ENCODE measurements at places on chromosomes 12 and 14.

- DNase-seq = no peak
Measured at GRCh38 chr14:78975734-78976133, 805.6 kb downstream of the NRXN3 start.

- no peak for DNase-seq
Measured at GRCh38 chr12:1920436-1920835, 2.0 kb upstream of the CACNA2D4 start.

GRCh38 chr14:72023128-72024042 lies 91.2 kb downstream of the RGS6 start:
- DNase-seq = no peak

- DNase-seq = no peak
Measured at GRCh38 chr14:51750542-51750941, 98.8 kb downstream of the FRMD6 start.

GRCh38 chr12:118055144-118055557 lies 5.8 kb downstream of the WSB2 start:
- DNase-seq = peak; percentile 35

- DNase-seq = no peak
Measured at GRCh38 chr14:35124127-35124526, 1.8 kb downstream of the PRORP start.

- DNase-seq = no peak
Measured at GRCh38 chr12:65407388-65408149, 129.1 kb downstream of the MSRB3 start.

DNA sequence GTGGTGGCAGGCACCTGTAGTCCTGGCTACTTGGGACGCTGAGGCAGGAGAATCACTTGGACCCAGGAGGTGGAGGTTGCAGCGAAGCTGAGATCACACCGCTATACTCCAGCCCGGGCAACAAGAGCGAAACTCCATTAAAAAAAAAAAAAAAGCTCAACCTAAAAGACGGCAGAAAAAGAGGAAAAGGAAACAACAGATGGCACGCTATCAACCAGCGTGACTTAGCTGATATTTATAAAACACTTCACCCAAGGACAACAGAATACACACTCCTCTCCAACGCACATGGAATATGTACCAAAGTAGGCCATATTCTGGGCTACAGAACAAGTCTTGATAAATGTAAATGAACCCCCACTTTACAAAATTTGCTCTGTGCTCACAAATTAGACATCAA lies 34.0 kb upstream of the CLMN start:
- DNase-seq = no peak

DNA sequence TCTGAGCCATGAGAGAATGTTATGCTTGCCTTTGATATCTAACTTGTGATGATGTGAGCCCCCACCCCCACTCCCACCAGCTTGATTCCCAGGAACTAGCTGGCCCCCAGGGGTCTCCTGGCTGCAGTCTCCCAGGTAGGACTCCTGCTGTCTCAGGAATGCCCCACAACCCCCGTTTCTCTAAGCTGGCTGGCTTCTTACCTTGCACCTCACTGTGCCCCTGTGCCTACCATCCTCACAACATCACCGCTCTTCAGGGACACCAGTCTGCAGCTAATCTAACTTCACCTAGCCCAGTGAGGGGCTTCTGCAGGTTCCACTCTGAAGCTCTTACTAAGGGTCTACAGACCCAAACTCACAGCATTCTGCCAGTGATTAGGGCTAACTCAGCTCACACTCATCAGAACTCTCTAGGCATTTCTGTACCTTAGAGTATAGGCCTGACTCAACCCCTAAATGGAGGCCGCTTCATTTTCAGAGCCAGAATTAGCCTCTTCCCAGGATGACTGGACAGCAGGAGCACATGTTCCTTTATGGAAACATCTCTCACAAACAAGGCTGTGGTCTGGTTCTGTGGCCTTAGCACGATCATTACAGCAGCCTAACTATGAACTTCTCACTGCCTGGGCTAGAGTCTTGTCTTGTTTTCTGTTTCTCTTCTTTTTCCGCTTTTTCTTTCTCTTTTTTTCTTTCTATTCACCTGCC lies 72.8 kb upstream of the IFNG-AS1 start:
- DNase-seq = no peak

GRCh38 chr12:112749081-112749480 lies 42.5 kb upstream of the RPH3A start:
- DNase-seq = peak; percentile 17

- no peak for DNase-seq
Measured at GRCh38 chr14:65302571-65303189, 109.8 kb upstream of the FUT8 start.

- no peak for DNase-seq
Measured at GRCh38 chr12:45464699-45465098, 248.8 kb downstream of the ANO6 start.

GRCh38 chr14:65922142-65922541 lies 509.6 kb downstream of the FUT8 start:
- no peak for DNase-seq

DNA sequence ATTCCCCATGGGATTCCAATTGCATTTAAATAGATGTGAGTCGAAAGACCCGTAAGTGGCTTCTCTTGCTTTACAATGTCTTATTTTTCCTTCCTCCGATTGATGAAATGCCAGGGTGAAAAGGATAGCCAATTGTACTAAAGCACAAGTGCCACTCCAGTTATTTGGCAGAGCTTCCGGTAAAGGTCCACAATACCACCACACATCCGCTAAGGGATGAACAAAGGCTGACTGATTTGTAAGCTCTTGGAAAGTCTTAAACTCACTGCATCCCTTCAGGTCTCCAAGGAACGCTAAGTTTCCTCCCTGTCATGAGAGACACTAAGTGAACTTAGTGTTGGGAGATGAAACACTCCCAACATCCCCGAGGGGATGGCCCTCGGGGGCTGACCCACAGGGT lies 21.2 kb upstream of the RNASE1 start:
- no peak for DNase-seq

DNA sequence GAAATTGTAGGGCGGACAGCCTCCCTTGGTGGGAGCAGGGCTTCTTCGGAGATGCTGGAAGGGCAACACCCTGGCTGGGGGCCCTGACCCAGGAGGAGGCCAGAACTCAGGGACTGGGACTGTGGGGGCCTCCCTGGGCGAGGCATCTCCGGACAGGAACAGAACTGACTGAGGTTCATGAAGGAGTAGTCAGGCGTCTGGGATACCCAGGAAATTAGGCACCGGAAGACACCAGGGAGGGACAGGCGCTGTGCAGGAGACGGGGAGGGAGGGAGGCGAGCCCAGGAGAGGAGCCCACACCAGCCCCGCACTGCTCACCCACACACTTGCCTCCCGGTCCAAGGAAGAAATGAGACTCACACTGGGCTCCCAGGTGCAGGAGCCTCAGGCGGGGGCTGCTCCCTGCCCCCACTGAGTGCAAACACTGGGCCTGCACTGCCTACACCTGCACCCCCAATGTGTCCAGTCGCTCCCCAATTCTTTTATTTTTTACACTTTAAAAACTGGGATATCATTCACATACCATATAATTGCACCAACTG lies 262.6 kb upstream of the SFSWAP start:
- DNase-seq = no peak

DNA sequence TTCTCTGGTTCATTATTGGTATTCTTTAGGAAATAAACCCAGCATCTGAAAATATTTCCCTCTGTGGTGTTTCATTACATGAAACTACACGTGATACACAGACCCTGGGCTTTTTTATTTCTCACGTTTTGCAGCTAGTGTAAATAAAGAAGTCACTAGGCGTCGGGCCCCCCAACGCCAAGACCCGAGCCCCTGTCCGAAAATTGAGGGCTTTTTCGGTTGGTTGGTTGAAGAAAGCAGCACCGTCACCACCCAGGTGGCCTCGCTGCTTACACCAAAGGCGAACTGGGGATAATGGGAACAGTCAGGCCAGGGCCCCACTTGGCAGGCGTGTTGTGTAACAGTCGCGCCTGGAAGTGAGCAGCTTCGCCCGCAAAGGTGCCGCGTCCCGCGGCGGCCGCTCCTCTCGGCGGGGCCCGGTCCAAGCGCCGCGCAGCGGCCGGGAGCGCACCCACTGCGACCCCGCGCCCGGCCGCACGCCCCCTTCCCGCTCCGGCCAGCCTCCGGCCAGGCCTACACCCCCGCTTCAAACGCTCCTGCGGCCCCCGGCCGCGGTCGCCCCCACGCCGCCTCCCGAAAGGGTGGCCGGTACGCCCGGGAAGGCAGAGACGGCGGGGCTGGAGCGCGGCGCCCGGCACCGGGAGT lies 1.2 kb downstream of the DUSP16 start:
- DNase-seq = peak; percentile 58

- no peak for DNase-seq
Measured at GRCh38 chr12:27342536-27342935, 9.9 kb downstream of the BMAL2 start.

DNA sequence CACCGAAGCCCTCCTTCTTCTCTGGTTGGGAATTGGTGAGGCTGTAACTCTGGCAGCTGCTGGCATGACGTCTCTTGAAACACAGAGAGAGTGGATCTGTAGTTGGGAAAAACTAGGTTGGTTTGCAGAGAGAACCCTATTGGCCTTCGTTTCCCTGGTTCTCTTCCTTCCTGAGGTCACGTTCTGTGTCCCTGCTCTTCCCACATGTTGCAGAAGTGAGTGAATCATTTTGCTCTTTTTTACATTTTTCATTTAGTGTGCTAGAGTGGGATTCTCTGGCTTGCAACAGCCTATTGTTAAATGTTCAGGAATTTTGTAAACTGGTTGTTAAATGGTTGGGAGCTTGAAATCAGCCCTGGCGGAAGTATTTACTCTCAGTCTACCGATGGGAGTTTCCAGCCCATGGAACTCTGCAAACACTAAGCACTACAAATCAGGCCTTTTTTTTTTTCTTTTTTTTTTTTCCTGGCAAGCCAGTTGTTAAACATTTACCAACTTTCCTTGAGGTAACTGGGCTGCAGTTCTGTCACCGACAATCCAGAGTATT lies 26.8 kb upstream of the CKAP4 start:
- no peak for DNase-seq

- no peak for DNase-seq
Measured at GRCh38 chr12:102689701-102690100, 209.3 kb upstream of the IGF1 start.

- DNase-seq = no peak
Measured at GRCh38 chr14:61281948-61282275, 774 bp upstream of the TMEM30B start.

DNA sequence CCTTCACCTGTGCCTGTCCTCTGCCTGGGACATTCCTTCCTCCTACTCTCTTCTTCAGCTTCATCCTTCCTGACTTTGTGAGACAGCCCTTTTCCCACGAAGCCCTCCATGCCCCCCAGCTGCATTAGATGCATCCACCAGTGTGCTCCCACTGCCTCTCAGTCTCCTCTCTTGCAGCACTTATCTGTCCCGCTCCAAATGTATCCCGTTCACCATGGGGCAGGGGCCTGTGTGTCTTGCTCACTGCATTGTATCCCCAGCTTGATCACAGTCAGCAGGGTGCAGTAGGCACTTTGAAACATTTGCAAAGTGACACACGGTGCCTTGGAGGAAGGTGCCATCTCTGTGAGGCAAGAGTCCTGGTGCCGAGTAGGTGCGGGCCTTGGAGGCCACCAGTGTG lies 104.0 kb downstream of the SLC25A47 start:
- DNase-seq = no peak

DNA sequence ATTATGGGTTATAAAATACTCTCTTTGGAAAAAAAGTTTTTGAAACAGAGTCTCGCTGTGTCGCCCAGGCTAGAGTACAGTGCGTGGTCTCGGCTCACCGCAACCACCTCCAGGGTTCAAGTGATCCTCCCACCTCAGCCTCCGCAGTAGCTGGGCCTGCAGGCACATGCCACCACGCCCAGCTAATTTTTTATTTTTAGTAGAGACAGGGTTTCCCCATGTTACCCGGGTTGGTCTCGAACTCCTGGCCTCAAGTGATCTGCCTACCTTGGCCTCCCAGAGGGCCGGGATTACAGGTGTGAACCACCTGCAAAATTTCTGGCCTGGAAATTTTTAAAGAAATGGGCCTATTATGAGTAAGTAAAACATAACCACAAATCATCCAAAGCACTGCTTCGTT lies 3.8 kb downstream of the USP15 start:
- DNase-seq = no peak

- DNase-seq = no peak
Measured at GRCh38 chr14:76984787-76985375, 43.6 kb downstream of the IRF2BPL start.

DNA sequence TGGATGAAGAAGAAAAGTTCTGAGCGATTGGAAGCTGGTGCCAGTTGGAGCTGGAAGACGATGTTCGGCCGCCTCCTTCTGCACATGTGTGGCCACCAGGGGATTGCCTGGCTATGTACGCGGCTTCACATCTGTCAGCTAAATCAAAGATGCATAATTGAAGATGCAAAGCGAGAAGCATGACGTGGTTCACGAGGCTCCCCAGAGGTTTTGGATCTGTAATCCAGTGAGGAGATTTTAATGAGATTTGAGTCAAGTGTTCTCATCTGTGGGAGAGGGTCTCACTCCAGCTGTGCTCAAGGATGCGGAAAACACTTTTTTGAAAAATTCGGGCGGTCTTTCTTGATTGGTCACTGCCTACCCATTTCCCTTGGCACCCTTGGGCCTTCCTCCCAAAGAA lies 94.6 kb downstream of the PAX9 start:
- no peak for DNase-seq

GRCh38 chr12:25932971-25933370 lies 25.5 kb upstream of the RASSF8 start:
- DNase-seq = no peak

GRCh38 chr12:91249518-91250272 lies 67.1 kb upstream of the DCN start:
- DNase-seq = no peak

- DNase-seq = no peak
Measured at GRCh38 chr14:43145361-43145760, 1361.7 kb downstream of the FSCB start.

GRCh38 chr12:459430-460258 lies at the start of gene B4GALNT3:
B4GALNT3 (plus strand) TSS chr12:459939; CDS start chr12:460377, 438 bp downstream.
- peak; percentile 57 for DNase-seq

DNA sequence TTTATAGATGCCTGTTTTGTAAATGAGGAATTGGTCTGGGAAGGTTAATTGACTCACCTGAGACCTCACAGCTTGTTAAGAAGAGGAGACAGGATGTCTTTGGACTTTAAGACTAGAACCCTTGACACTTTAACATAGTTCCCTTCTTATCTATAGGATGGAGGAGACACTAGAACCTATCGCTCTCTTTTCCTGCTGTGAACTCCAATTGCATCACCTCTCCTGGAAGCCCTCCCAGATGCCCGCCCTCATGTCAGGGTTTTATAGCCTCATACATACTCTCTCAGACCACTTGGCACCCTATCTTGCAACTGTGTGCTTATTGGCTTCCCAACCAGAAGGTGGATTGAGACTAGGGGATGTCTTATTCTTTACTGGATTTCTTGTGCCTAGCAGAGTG lies 2.5 kb upstream of the CTDSP2 start:
- no peak for DNase-seq

- no peak for DNase-seq
Measured at GRCh38 chr12:91890742-91891141, 254.9 kb downstream of the BTG1 start.

- no peak for DNase-seq
Measured at GRCh38 chr12:119448611-119449131, 114.1 kb downstream of the CCDC60 start.

GRCh38 chr12:57718641-57719528 lies 19.7 kb downstream of the AGAP2 start:
- DNase-seq = no peak
